ENCODE measurements at places on chromosomes 3 and 15.

GRCh38 chr3:99911433-99911832 lies 93.8 kb downstream of the CMSS1 start:
- no peak for DNase-seq

DNA sequence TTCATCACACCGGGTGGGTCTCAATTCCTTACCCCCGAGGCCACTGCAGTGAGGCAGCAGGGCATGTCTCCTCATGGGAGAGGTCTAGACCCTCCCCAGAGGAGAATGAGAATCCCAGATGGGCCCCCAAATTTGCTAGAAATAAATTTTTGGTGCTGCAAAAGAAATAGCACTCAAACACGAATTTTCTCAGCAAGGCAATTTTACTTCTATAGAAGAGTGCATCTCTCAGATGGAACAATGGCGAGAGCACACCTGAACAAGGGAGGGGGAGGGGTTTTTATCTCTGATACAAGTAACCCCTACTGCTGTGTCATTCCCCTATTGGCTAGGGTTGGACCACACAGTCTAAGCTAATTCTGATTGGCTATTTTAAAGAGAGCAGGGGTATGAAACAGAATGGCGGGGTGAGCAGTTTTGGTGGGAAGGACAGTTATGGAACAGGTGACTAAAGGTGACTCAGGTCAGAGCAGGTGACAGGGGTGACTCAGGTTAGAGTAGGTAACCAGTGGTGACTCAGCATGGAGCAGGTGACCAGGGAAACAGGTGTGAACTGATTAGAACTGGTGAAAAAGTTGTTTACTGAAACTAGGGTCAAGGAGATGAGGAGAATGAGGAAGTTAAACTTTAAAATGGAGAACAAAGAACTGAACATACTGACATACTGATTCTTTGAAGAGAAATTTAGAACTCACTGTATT lies 93.0 kb upstream of the WNT7A start:
- DNase-seq = no peak

DNA sequence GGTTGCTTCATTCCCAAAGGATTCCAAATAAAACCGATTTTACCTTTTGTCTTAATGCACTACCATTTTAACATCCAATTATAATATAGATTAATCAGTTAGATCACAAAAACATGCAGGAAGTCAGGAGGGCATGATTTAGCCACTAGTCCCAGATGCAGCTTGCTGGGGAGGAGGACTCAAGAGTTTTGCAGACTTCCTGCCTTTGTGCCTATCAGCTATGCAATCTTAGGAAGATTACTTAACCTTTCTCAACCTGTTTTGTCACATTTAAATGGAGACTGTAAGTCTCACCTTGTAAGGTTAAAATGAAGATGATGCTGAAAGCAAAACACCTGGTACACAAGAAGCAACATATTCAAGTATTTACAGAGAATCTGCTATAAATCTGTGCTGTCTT lies 242.4 kb upstream of the GOLIM4 start:
- DNase-seq = no peak

- DNase-seq = no peak
These were observed 60.7 kb downstream of the ZBTB20 start for GRCh38 chr3:115086344-115086743.

- no peak for DNase-seq
These were observed 27.9 kb downstream of the SOX2 start for GRCh38 chr3:181739628-181740027.

DNA sequence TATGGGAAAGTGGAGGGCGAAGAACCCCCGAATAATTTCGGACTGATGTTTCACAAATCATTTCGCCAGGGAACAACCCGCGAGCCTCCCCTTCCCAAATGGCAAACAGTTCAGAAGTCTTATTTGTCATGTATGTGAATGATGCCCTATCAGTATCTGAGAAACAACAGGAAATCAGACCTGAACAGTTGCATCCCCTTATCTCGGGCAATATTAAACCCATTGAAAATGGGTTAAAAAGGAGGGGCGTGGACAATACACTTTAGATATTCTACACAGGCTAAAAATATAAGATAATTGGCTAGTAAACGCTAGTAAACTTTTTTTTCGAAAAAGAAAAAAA lies 1003.3 kb upstream of the NR2F2 start:
- no peak for DNase-seq

DNA sequence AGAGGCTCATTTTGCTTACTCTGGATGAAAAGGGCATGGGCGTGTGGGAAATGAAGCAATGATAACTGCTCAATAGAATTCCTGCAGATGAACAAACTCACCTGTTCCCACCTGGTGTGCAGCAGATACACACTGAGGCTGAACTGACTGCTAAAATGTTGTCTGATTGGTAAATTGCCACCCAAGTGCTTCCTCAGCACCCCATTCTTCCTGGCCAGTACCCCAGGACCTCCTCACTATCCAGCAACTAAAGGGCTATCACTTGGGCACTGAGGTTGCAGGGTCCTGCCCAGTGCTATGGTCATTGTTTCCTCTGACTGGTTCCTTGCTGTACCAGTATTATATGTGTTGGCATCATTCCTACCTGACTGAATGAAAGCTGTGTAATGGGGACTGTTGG lies 38.0 kb upstream of the DGKG start:
- no peak for DNase-seq

DNA sequence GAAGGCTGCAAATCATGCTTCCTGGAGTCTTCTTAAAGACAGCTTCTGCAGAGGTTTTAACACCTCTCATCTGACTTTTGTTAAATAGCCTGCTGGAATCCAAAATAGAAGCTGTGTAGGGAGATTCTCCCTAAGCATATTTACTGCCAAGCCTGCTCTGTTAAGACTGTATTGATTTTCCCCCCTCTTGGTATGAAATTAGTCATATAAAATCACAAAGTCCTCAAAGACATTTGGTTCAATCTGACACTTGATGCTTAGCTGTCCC lies 94.6 kb downstream of the ITPR1 start:
- DNase-seq = no peak

DNA sequence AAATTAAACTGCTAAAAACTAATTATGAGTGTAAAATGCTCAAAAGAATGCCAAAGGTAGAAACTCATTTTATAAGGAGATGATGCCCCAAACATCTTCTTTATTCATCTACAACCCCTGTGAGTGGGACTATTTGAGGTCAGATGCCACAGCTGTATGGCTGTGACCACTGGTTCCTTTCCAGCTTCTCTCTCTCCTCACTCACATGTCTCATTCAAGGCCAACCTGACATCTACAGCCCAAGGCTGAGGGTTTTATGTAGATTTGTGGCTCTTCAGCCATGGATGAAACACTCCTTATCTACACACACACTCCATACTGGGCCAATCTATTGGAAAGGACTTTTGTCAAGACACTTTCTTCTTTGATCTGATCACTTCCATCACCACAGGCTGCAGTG lies 231.3 kb downstream of the KCNMB2 start:
- DNase-seq = no peak

GRCh38 chr3:50459785-50460184 lies 43.6 kb downstream of the CACNA2D2 start:
- no peak for DNase-seq
